ENCODE measurements at places on chromosomes 16 and 17.

GRCh38 chr17:43217614-43218087 is 6.0 kb downstream of the TMEM106A start:
- DNase-seq: no peak

GRCh38 chr16:35364263-35364662 is 1904.9 kb downstream of the TP53TG3F start:
- no peak for DNase-seq

DNA sequence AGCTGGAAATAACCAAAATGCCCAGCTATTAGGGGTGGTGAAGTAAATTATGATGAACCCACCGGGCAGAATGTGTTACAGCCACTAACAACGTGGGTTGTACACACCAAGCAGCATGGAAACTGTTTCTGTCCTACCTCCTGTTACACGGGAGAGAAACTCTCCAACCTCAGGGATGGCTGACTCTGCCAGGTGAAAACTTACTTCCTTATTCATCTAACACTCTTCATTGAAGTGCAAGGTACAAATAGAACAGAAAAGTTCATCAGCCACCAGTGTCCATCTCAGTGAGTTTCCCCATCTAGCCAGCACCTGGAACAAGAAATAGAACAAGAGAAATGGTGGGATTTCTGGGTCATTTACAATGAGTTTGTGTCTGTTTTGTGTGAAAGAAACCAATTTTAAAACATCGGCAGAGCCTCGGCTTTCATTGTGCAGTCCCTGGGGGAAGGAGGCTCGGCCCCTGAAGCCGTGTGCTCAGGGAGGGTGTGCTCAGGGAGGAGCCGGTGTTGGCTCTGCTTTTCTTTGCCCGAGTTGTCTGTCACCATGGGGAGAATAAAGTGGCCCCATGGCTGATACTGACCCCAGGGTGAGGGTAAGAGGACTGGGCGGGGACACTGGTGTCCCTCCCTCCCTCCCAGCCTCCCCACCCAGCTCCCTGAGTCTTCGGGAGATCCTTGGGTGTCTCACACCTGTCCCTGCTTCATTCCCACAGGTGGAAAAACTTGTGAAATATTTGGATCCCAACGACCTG is 39.8 kb downstream of the RAB11FIP4 start:
- DNase-seq: no peak

- DNase-seq: no peak
Observed at GRCh38 chr17:55612691-55613141, 101.5 kb upstream of the SMIM36 start.

- no peak for DNase-seq
Observed at GRCh38 chr16:13307851-13308250, 406.5 kb downstream of the SHISA9 start.

DNA sequence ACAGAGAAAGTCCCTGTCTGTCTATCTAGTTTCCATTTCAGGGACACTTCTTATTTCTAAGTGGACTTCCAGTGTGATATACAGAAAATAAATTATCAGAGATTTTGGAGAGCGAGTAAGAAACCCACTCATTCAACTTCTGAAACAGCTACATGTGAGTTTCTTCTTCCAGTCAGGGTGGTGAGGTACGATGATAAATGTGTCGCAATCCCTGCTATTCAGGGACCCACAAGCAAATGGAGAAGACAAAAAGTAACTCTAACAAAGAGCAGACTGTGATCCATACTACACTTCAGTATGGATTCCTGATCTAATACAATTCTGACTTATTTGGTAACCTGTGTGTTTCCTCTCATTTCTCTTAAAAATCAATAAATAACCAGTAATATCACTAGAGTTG is 16.8 kb downstream of the CNTNAP4 start:
- DNase-seq: no peak

DNA sequence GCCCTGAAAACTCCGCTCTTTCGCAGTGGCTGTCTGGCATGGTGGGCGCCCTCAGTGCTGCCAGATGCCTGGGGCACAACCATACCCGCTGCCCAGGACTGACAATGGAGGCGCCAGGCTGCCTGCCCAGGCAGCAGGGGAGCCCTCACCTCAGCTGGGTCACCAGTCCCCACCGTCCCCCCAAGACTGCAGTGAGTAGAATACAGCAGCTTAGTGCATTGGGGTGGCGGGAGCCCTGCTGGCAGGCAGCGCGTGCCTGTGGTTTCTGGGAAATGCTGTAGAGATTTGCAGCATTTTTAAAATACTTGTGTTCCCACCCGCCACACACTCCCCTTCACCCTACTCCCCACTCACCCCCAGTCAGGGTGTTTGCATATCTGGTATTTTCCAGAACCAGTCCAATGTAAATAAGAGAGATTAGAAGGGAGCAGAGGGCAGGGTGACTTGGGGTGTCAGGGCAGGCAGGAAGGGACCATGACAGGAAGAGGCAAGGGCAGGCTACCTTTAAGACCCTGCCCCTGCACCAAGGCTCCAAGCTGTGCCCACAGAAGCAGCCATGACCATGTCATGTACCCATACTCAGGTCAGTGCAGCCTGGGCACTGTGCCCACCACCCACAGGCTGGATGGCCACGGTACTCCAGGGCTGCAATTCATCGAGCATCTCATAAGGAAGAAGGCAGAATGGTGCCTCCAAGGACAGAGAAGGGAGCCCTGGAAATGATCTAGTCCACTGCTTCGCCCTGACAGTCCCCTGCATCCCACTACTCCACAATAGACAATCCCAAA is 21.5 kb downstream of the MYO18A start:
- no peak for DNase-seq

DNA sequence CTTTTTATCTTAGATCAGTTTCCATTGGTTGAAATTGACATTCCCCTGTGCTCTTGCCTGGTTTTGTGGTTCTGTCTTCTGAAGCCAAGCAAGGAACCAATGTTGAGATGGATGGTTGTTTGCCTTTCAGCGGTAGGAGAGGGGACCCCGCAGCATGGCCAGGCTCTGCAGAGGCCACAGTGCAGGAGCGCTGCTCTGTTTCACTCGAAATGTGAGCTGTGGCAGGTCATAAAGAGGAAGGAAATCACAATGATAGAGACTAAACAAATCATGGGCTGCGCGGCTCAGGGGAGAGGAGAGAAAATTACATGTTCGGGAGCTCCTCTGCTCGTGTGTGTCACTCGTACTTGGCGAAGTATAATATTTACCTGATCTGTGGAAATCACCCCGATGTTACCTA is 148.2 kb downstream of the SNX29 start:
- no peak for DNase-seq

DNA sequence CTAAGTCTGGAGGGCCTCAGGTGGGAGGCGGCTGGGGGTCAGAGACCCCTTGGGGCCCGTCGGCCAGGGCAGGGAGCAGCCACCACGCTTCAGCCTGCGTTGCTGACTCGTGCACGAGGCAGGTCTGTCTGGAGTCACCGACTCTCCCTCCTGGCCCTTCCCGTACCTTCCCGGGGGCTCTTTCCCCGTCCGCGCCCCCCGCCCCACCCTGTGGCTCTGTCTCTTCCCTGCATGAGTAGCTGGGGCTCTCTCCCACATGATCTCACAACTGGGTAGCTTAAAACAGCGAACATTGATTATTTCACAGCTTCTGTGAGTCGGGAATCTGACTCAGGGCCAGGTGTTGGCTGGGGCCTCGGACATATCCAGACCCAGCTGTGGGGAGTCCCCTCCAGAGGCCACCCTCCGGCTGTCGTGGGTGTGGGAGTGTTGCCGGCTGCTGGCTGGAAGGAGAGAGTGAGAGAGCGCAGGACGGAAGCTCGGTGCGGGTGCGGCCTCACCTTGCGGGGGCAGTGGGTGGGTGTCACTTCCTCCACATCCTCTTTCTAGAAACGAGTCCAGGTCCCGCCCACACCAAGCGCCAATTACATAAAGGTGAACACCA is 17.3 kb downstream of the BAHCC1 start:
- no peak for DNase-seq

DNA sequence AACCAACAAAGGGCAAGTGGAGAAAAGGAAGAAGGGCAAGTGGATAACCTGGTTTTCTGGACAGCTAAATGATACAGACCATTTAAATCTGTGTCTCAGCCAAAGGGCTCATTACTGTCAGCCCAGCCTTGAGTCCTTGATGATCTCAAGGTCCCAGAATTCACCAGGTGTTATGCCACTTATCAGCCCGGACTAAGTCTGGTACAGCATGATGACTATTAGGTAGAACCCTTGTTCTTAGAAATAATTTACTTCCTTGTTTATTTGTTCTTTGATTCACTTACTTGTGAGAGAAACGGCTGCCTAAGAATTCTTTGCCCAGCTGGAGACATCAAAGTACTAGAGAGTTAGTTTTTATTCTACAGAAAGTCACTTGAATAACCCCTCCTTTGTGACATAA is 3.5 kb downstream of the PDILT start:
- DNase-seq: no peak

DNA sequence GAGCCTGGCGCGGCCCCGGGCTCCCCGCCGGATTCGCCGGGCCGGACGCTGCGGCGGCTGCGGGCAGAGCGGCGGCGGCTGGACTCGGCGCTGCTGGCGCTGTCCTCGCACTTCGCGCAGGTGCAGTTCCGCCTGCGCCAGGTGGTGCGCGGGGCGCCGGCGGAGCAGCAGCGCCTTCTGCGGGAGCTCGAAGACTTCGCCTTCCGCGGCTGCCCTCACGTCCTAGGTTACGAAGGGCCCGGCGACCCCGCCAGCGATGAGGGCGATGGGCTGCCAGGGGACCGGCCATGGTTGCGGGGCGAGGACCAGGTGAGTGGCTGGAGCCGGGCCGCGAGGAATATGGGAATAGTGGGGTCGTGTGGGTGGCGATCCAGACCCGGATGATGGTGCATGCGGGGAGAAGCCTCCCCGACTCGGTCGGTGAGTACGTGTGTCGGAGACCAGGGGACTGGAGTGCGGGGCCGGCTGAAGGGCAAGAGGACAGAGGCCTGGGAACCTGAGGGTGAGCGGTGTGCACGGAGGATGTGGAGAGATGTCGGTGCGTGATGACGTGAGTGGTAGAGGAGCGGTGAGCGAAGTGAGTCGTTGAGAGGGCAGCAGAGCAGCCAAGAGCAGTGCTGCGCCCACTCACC is 517 bp downstream of the RUNDC1 start:
- DNase-seq: peak; percentile 25

DNA sequence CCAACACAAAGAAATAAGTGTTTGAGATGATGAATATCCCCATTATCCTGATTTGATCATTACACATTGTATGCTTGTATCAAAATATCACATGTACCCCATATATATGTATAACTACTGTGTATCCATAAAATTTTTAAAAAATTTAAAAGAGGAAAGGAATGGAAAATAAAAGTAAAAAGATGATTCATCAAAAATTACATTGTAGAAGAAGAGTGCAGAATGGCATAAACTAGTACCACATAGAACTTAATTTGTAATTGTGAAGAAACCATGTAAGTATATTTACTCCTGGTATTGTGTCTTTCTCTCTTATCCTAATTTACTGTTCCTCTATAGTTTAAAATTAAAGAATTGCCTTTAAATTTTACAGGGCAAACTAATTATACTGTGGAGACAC is 11.5 kb upstream of the KRT10 start:
- no peak for DNase-seq
